ENCODE measurements at places on chromosomes 12 and 14. TPM values are rescaled to one million over a fixed set of nuclear protein-coding genes. Genes with fewer than 3 reads are reported as not detected.
A peak's percentile ranks its signal among the peaks of the same experiment; 100 is the strongest.

DNA sequence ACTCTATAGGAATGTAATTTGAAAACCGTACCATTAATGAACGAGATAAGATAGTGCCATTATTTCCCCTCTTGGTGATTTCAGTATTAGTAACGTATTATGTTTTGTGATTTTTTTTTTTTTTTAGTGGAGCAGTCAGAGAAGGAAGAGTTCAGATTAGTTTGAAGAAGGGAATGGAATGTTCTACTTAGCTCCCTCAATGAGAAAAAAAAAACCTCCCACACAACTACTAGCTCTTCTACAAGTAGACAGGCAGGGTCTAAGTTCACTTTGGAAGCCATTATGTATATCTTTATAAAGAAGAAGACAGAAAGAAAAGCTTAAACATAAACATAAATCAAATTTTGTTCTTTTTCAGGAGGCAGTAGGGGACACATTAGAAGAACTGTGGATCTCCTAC is 27.3 kb downstream of the PNMA1 start:
- no peak for DNase-seq

SERPINA1 gene
- not detected for total RNA-seq

GRCh38 chr12:112862636-112863290 is 44.0 kb upstream of the OAS1 start:
- peak; percentile 59 for DNase-seq

DNA sequence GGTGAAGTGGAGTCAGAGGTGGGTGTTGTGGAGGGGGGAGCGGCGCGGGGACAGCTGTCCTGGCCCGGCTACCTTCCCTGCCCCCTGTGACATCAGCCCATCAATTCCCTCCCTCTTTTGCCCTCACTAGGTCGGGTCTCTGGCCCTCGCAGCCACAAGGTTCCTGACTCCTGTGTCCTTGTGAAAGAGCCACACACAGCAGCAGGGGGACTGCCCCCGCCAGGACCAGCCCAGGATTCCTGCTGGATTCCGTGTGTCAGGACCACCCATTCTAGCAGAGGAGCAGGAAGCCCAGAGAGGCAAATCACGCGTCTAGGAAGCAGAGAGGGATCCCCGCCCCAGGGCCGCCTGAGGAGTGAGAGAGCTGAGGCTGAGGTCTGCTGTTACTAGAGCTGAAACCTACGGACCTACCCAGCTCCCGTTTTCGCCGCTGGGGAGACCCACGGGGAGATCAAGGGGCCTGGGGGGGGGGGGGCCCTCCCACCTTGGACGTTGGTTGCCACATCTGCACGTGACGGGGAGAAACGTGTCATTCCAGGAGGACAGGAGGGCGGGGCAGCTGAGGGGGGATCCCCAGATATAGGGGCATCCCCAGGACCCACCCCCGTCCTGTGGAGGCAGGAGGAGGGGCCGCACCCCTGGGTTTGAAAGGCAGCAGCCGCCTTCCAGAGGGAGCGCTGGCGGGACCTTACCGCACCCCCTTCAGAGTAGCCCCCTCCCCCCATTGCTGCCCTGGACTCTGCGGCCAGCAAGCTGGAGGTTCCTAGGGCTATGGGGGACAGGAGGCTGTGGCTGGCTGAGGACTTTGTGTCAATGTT is 12.5 kb upstream of the INF2 start:
- DNase-seq, result no peak

- DNase-seq, result no peak
Measured at GRCh38 chr12:49800421-49801140, 27.6 kb downstream of the NCKAP5L start.

Measured in G401 (cell line).